ENCODE measurements at places on chromosomes 4 and X. TPM values are rescaled to one million over a fixed set of nuclear protein-coding genes. Genes with fewer than 3 reads are reported as not detected.

The MAGEA12 gene
- not detected for polyA plus RNA-seq

- no peak for DNase-seq
These were observed 207.9 kb downstream of the HS6ST2 start for GRCh38 chrX:132750331-132751062.

GRCh38 chr4:33512397-33512796, 2731.9 kb downstream of the ARAP2 start:
- no peak for DNase-seq

DNA sequence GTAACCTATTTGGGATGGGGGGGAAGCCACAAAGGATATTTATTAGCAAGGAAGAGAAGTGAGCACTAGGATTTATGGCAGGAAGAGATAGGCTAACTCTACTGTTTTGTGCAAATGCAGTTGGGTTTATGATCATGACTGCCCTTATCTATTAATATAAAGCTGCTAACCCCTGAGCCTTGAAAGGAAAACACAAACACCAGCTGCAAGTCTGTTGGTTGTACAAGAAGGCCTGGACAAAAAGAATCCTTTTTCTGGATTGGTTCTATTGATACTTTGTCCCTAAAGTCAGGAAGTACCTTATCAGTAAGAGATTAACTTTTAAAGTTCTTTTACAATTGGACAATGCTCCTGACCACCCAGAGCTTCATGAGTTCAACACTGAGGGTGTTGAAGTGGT, 188.8 kb downstream of the LRBA start:
- no peak for DNase-seq

The TEX13D gene
- polyA plus RNA-seq = not detected

DNA sequence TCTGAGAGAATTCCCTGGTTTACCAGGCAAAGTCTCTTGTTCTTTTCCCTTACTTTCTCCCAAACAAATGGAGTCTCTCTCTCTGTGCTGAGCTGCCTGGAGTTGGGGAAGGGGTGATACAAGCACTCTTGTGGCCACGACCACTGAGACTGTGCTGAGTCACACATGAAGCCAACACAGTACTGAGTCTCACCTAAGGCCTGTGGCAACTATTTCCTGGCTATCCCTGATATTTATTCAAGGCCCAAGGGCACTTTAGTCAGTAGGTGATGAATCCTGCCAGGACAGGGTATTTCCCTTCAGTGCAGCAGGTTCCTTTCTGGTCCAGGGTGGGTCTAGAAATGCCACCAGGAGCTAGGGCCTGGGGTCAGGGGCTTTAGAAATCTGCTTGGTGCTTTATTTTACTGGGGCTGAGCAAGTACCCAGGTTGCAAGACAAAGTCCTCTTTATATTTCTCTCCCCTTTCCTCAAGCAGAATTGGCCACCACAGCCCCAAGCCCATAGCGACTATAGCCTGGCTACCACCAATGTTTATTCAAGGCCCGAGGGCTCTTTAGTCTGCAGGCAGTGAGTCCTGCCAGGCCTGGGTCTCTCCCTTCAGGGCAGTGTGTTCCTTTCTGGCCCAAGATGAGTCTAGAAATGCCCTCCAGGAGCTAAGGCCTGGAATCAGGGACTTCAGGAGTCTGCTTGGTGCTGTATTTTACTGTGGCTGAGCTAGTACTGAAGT, 10.5 kb downstream of the ARL13A start:
- DNase-seq = no peak

DNA sequence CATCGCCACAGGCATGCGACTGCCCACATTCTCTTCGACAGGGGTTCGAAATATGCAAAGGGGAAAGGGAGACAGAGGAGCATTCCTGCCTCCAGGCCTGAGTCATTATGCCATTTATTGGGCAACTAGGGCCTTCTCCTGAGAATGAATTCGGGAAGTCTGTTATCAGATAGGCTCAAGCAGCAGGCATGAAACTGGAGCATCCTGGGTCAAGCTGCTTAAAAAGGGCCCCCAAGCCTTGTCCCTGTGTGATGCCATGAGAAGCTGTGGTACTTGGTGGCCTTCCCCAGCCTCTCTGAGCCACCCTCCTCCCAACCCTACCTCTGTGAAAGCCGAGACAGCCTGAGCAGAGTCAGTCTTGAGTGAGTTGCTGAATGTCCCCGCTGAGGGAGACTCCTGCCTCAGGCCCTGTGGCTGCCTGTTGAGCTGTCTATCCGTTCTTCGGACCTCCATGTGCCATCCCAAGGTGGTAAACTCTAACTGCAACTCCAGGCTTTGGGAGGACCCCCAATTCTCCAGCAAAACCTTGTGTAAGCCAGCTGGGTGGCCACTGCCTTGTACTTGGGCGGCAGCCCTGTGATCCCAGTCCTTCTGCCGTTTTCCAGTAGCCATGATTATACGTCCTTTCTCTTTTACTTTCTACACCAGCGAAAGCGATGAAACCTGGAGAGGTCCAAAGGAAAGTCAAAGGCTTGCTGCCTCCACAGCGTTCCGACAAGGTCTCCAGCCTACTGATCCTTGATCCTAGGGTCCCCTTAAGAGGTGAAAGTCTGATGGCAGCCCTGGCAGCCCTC, 37.7 kb downstream of the NBDY start:
- DNase-seq = no peak

GRCh38 chr4:171031338-171031737, 781.9 kb upstream of the GALNTL6 start:
- no peak for DNase-seq

The SLC9A7 gene
- 60.6 TPM for polyA plus RNA-seq

The VCX2 gene
- not detected for polyA plus RNA-seq

The SLC34A2 gene
- polyA plus RNA-seq = not detected

DNA sequence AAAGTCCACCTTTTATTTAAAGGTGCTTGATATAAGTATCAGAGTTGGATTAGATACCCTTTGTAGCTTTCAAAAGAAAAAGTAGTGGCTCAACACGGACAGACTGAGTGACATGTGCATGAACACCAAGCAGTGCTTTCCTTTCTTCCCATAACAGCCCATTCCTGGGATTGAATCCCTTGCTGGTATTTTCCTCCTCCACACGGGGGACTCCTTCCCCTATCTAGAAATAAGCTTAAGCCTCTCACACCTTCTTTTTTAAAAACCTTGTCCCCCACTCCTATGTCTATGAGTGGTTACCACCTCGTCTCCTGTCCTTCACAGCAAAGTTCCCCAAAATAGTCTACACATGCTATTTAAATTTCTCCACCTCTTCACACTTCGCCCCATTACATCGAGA, 5.1 kb downstream of the AP1S2 start:
- DNase-seq = no peak

The AMBN gene
- not detected for polyA plus RNA-seq

The MAGEA8 gene
- polyA plus RNA-seq = not detected

GRCh38 chr4:106329041-106329618, 12.8 kb downstream of the AIMP1 start:
- no peak for DNase-seq

GRCh38 chrX:29992083-29992482, 223.3 kb upstream of the MAGEB2 start:
- DNase-seq = no peak

The GALNTL6 gene
- polyA plus RNA-seq = 0.27 TPM

- no peak for DNase-seq
These were observed 246.6 kb downstream of the OPHN1 start for GRCh38 chrX:68186552-68187262.

GRCh38 chrX:129653181-129653970, 1.4 kb downstream of the APLN start:
- no peak for DNase-seq

- DNase-seq = no peak
These were observed 49.9 kb downstream of the FAM114A1 start for GRCh38 chr4:38917481-38918025.

GRCh38 chr4:53377319-53378170, at the start of gene FIP1L1:
FIP1L1 (plus strand) TSS chr4:53377641; CDS start chr4:53377839, 198 bp downstream.
- DNase-seq = peak; percentile 94

- peak; percentile 86 for DNase-seq
These were observed at the start of gene CCSER1 for GRCh38 chr4:90127223-90127705. CCSER1 (plus strand) TSS chr4:90127394.

The CXCL11 gene
- not detected for polyA plus RNA-seq

The POF1B gene
- polyA plus RNA-seq = 0.27 TPM

DNA sequence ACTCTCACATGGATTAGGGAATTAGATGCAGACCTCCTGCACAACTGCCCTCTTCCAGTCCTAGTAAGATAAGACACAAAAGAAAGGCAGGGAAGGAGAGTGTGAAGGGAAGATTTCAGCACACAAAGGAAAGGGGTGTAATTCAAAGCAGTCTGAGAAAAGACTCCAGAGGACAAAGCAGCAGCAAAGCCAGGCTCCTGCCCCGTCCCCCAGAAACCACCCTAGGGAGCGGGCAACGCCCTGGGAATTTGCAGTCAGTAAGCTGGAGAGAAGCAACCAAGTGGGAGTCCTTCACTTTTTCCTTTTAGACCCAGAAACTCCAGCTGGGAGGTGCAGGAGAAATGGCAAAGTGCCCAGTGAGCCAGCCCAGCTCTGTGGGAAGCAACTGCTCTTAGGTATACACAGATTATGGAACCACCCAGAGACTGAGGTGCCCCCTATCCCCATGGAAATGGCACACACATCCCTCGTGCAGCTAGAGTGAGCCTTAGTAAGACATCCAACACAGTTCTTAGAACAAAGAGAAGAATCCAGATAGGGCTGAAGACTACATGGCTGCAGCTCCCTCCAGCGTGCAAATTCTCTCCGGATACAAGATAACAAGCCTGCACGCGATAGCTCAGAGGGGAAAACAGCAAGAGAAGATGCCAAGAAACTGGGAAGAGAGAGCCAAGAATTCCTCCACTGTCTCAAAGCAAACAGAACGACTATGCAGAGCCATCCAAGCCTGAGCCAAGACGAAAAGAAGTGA, 26.5 kb upstream of the IRAK1 start:
- no peak for DNase-seq

- no peak for DNase-seq
These were observed 96.7 kb downstream of the PSAPL1 start for GRCh38 chr4:7338059-7338452.

- no peak for DNase-seq
These were observed 489.8 kb downstream of the PDGFC start for GRCh38 chr4:156481845-156482244.

- DNase-seq = no peak
These were observed 79.5 kb downstream of the MAGEB5 start for GRCh38 chrX:26295425-26295824.

The GABRG1 gene
- polyA plus RNA-seq = not detected

DNA sequence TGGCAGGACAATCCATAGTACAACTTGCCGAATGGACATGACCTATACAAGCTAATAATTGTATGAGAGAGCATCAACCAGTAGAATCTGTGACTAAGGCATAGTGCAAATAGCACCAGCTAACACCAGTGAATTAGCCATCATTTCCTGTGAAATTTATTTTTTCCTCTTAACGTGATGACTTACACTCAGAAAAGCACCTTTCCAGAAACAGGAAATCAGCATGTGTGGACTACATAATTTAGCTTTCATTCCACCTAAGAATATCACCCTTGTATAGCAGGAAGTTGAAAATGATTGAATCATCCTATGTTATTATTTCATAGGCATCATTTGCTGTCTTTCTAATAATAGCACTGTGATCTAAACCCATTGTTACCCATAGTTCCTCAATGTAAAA, 1393.4 kb upstream of the PCDH7 start:
- no peak for DNase-seq

The WWC2 gene
- polyA plus RNA-seq = 0.34 TPM

GRCh38 chr4:70518716-70519115, 347 bp downstream of the AMTN start:
- DNase-seq = no peak
